ENCODE measurements at places on chromosomes 2 and 18.
A peak's percentile ranks its signal among the peaks of the same experiment; 100 is the strongest.

- DNase-seq, result no peak
Measured at GRCh38 chr2:95303191-95303919, 6.2 kb downstream of the KCNIP3 start.

DNA sequence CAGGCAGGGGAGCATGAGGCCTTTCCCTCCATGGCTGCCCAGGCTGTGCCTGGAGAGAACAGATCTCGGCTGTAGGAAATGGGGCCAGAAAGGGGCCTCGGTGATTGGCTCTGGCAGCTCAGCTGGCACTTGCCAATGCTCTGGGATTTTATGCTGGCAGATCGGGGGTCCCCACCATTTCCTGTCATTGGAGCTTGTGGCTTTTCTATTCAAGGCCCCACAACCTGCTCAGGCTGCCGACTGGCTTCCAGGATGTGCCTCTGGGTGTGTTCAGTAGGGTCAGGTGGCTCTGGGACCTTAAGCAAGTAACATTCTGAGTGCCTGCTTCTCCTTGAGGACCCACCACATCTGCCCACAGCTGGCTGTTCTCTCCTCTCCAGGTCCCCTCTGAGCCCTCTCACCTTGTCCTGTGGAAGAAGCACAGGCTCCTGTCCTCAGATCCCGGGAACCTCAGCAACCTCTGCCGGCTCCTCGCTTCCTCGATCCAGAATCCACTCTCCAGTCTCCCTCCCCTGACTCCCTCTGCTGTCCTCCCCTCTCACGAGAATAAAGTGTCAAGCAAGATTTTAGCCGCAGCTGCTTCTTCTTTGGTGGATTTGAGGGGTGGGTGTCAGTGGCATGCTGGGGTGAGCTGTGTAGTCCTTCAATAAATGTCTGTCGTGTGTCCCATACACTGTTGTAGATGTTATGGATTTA is 4.2 kb downstream of the GNLY start:
- no peak for DNase-seq

DNA sequence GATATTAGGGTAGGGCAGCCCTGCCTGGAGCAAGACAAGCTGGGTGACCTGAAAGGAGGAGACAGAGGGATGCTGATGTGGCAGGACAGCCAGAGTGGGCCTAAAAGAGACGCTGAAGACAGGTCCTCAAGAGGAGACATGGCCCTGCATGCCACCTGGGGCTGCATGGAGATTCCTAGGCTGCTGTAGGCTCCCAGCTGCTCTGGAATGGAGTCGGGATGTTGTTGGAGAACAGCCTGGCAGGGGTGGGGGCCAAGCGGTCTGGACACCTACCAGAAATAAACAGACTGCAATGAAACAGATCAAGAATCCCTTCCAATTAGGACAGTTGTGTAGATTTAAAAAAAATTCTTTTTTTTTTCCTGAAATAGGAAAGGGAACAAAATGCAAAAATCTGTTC is 97.8 kb upstream of the NPAS2 start:
- DNase-seq, result no peak

DNA sequence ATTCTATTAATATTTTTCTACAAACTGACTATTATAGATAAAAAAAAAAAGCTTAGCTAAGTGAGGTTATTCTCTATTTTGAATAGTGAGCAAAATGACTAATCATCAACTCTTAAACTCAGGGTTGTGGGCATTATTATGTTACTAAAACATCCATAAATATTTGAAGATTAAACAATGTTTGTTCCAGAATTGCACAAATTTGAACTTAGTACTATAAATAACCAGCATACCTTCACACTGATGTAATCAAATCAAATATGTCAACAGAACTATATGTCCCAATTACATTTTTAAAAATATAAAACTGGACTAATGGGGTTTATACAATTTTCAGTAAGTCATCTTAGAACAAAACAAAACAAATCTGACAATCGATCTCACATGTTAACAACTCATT is 800.9 kb downstream of the LRP1B start:
- no peak for DNase-seq

GRCh38 chr2:60447943-60448342 is 105.5 kb downstream of the BCL11A start:
- no peak for DNase-seq

GRCh38 chr2:224904381-224904780 is 137.9 kb downstream of the DOCK10 start:
- no peak for DNase-seq

- no peak for DNase-seq
Measured at GRCh38 chr2:136168720-136169119, 50.8 kb upstream of the CXCR4 start.

DNA sequence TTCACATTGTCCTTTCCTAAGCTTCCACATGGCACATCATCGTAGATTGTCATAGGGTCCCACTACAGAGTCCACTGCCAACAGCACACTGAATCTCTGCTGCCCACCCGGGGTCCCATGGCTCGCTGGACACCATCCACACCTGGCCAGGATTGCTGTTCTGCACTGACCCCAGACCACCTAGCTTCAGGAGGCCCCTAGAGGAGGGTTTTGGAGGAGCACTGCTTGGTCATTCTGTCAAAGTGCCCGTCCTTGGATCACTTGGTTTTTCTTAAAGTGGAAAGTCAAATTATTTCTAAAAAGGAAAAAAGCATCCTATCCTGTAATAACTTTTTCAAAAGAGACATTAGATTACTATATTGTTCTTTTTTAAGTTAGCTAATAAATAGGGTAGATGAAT is 59.0 kb downstream of the CHRNA1 start:
- no peak for DNase-seq

DNA sequence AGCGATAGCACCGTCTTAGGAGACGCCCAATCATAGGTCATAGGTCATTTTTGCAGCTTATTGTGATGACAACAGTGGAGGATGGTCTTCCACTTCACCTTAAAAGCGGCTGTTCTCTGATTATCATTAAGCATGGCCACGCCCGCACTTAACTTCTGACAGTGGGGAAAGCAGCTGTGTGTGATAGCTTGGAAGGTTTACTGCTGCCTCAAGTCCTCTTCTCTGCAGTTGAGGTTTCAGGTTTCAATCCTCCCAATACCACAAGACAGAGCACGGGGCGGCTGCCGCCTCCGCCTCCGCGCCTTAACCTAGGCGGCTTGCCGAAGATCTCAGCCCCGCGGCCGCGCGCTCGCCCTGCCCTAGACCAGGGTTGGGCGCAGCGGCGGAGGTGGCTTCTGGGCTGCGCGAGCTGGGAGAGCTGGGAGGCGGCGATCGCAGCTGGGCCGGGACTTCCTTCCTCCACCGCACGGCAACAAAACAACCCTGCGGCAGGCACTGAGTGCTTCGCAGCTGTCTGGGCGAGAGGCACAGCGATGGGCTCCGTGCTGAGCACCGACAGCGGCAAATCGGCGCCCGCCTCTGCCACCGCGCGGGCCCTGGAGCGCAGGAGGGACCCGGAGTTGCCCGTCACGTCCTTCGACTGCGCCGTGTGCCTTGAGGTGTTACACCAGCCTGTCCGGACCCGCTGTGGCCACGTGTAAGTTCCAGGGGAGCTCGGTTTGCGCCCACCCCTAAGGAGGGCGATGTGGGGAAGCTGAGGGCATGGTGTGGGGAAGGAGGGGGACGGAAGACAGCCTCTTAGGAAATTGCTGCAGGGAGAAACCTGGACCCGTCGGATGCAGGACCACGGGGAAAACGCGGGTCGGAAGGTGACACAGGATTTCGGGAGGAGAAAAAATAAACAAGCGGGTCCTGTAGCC is at the start of gene RNF125:
TSS of gene RNF125 (plus strand) at position 495 of the 920 bp plus-strand sequence. CDS start at position 534, 39 bp downstream.
- peak; percentile 69 for DNase-seq

- no peak for DNase-seq
Measured at GRCh38 chr2:202990501-202990900, 24.2 kb upstream of the NBEAL1 start.

DNA sequence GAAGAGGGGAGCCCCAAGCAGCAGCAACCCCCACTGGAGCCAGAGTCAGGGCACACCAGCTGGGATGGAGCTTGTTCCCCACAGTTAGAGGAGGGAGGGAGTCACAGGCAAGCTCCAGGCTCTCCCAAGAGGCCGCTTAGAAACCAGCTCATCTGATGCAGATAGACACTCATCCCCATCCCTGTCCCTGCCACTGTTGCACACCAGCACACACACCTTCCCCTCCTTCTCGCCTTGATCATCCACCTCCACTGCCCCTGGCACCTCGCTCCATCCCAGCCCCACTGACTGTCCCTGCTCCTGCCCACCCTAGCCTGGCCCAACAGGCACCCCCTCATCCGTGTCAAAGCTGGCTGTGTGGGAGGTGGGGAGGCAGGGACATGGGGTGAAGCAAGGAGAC is 1.5 kb upstream of the RUFY4 start:
- DNase-seq, result no peak

DNA sequence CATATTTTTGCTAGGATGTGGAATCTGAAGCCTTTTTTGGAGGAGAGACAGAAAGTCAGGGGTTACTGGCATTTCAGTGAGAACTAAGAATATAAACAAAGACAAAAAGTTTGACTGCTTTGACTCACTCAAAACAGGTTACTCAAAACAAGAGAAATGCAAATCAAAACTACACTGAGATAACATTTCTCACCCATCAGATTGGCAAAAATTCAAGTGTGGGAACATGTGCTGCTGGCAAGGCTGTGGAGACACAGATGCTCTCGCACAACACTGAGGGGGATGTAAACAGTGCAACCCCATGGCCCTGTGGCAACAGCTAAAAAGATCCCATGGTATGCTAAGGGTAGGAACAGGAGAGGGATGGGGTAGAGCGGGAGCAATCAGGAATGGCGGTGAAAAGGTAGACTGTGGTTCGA is 86.6 kb downstream of the DTNB start:
- no peak for DNase-seq

GRCh38 chr18:75531851-75532459 is 104.5 kb upstream of the SMIM21 start:
- no peak for DNase-seq
